Left hindlimb (tissue), 1 donor: ENCODE measurements at places on chromosomes 11 and 22.

GRCh38 chr11:62547691-62548281, 1.2 kb upstream of the AHNAK start:
- DNase-seq = no peak

GRCh38 chr22:46007003-46007847, 30.3 kb upstream of the WNT7B start:
- peak; percentile 74 for DNase-seq

- no peak for DNase-seq
These were observed 130.9 kb upstream of the BLID start for GRCh38 chr11:122246874-122247273.

GRCh38 chr22:17318817-17319216, 50.4 kb upstream of the CECR2 start:
- no peak for DNase-seq

GRCh38 chr22:50247748-50248147, 2.9 kb upstream of the TUBGCP6 start:
- no peak for DNase-seq

DNA sequence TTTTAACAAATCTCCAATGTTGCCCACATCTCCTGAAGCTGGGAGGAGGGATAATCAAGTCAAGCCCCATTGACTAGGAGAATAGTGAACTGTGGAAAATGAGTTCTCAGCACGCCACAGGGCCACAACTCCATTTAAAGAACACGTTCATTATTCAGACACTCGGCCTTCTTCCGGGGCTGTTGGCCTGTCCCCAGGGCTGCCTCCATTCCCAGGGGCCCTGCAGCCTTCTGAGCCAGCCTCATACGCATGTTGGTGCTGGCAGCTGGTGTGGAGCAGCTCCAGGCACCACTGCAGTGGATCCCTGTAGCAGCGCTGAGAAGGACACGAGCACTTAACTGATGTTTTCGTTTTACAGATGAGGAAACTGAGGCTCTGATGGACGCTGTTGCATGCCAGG, 87.5 kb upstream of the RCN1 start:
- no peak for DNase-seq

- DNase-seq = no peak
These were observed 2.7 kb upstream of the ARHGAP42 start for GRCh38 chr11:100684101-100685065.

GRCh38 chr11:134561331-134561720, 149.3 kb upstream of the B3GAT1 start:
- no peak for DNase-seq

DNA sequence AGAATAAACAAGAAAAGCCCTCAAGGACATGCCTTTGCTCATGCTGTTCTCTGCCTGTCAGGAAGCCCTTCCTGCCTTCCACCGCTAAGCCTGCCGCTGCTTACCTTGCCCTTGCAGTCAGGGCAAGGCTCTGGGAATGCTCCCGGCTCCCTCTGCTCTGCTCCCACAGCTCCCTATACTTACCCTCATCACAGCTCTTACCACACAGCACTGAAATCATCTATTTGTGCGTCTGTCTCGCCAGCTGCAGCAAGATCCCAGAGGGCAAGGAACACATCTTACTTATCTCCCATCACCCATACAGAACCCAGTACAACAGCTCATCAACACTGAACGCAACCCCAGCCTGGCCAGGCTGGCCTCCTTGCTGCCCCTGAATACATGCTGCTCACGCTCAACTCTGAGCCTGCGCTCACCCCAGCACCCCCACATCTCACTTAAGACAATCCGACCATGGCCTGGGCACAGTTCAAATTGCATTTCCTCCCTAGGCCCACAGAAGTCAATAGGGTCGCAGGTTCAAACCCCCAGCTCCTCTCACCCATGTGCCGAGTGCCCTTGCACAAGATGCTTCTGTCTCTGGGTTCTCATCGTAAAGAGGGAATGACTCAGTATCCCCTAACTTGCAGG, 161.8 kb downstream of the IGLL1 start:
- DNase-seq = no peak

DNA sequence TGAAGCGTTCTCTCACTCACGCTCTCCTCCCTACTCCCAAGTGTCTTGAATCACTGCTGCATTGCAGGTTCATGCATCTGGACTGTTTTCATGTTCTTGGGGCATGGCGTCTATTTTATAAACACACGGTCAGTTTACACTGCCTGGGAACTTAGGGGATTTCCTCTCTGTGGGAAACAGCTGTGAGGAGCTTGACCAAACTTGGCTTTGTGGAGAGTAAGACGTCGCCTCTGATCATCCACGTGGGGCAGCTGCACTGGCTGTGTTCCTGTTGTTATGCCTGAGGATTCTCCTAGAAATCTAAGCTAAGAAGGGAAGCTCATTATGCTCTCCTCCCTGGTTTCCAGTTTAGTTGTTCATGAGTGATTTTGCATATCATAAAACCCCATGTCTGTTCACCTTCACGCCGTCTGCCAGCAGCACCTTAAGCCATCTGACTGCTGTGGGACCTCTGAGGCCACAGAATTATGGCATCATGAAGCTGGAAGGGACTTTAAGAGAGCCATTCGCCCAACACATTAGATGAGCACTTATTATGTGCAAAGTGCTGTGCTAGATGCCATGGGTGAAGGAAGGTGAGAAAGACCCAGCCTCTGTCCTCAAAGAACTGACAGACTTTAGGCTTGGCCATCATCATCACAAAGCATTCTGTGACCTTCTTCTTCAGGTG, 38.8 kb upstream of the POU2AF1 start:
- DNase-seq = peak; percentile 76
